Activated CD4-positive, alpha-beta T cell treated with anti-CD3 and anti-CD28 coated beads for 1 hour (primary cell): ENCODE measurements at places on chromosomes 2 and 18.

DNA sequence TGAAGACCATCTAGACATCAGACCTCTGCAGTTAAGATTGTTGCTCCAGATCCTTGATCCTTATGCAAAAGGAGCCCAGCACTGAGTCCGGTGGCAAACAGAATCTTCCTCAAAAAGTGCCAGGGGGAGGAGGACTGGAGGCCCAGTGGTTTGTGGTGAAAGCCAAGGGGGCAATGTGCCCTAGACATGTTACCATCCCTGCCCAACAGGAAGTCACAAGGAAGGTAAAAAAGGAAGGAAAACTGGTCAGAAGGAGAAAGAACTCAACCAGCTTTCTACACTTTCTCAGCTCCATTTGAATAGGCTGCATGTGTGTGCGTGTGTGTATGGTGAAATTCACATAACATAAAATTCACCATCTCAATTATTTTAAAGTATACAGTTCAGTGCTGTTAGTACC lies 25.0 kb upstream of the KDM3A start:
- DNase-seq: no peak

- no peak for DNase-seq
These were observed 34.8 kb downstream of the SNTG2 start for GRCh38 chr2:985317-985898.

- DNase-seq: no peak
These were observed 142.3 kb downstream of the PIGN start for GRCh38 chr18:62044490-62045000.

DNA sequence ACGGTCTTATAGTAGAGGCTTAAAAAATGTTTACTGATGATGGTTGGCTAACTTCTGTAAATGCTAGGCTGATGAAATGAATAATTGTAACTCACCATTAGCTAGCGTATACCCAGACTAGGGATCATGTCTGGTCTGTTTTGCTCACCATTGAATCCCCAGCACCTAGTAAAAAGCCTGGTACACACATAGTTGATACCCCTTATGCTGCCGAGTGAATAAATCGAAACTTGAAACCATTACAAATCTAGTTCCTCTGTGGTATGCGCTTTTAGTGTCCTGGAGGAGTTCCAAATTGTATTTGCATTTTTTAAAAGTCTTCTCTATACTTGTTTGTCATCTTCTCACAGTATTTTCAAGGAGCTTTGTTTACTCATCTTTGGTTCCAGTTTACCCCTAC lies 1.3 kb downstream of the TAF1B start:
- no peak for DNase-seq

GRCh38 chr2:65320946-65321345 lies 93.3 kb downstream of the ACTR2 start:
- no peak for DNase-seq

DNA sequence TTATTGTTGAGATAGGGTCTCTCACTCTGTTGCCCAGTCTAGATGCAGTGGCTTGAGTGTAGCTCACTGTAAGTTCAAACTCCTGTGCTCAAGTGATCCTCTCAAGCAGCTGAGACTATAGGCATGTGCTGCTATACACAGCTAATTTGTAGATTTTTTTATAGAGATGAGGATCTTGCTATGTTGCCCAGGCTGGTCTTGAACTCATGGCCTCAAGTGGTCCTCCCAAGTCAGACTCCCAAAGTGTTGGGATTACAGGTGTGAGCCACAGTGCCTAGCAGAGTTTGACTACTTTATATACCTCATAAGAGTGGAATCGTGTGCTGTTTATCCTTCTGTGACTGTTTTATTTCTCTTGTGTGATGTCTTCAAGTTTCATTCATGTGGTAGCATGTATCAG lies 60.3 kb downstream of the TANC1 start:
- DNase-seq: no peak

- no peak for DNase-seq
These were observed 82.1 kb downstream of the ZFP36L2 start for GRCh38 chr2:43144263-43144662.

DNA sequence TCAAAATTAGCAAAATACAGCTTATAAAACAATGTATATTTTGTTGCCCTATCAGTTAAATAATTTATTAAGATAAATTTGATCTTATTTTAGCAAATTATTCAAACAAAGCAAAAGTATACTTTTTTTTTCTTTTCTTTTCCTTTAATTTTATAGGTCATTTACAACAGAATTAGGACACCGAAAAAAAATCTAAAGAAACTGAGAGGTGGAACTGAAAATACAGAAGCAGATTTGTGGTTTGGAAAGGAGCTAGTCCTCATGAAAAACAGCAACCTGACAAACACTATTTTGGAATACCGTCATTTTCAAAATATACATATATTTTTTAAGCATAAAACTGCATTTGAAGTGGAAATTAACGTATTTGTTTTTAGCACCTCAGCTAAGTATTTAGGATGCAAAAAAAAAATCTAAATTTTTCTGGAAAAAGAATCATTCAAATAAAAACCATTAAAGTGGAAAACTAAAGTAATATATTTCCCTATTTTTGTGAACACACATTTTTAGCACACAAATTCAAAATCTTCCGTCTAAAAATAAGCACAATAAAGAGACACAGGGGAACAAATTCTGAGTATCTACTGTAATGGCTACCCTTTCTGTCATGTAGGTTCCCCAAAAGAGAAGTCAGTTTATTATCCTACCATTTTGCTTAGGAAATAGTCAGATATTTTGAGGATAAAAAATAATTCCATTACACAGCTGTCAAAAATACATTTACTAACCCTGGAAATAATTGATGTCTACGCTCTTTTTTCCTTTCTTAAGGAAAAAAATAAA lies 2.7 kb downstream of the CCDC88A start:
- no peak for DNase-seq

GRCh38 chr18:76660571-76661192 lies 161.7 kb upstream of the ZNF236 start:
- no peak for DNase-seq

DNA sequence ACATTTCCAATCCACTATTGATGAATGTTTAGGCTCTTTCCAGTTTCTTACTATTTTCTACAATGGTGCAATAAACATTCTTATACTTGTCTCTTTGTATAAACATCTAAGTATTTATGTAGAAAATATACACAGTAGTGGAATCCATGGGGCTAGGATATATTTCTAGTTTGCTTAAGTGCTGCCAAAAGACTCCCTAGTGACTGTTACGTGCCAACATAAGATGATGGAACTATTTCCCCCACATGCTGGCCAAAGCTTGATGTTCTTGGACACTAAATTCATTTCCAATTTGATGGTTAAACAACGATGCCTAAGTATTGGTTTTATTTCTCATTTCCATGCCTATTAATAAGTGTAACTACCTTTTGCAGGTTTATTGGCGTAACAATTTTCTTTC lies 378.4 kb upstream of the HNRNPA3 start:
- DNase-seq: no peak

DNA sequence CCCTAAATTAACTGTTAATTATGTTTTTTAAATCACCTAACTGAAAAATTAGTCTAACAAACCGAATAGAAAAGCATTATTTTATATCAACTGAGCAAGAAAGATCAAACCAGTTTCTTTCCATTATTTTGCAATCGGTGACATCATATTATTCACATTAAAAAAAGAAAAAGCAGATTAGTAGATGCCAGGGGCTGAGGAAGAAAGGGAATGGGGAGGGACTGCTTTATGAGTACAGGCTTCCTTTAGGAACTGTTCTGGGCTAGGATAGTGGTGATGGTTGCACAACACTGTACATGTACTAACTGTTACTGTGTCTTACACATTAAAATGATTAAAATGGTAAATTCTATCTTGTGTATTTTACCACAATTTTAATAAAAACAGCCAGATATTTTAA lies 59.3 kb downstream of the COBLL1 start:
- no peak for DNase-seq

DNA sequence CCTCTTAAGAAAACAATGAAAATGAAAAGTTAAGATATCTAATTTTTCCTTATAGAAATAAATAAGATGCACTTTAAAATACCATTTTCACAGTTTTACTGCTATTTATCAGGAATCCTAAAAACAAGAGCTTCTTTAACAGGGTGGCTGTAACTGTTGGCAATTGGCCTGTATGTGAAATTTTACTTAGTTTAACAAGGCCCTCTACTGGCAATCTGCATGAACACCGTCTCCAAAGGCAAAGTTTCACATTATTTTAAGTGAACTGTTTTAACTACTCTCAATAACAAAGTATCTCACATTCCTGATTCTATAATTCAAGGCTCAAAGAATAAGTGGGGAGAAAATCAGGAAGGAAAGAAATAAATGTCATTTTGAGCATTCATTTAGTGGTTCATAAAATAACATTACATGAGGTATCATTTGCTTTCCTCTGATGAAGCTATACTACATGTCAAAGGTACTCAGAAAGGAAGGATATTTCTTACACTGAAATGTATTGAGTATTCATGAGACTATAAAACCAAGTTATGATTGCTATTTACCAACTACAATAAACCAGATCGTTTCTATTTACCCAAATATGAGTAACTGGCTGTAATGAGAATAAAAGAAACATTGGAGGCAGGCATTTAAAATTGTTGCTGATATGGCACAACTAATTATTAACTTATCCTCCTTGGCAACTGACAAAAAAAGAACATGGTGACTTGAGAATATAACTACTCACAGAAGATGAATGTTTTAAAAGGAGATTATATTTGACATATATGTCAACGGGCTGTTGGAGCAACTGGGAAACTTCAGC lies 7.0 kb downstream of the NCKAP5 start:
- no peak for DNase-seq
